Thymus (tissue), 14 donors: ENCODE measurements at places on chromosomes 16 and 17.
A peak's percentile ranks its signal among the peaks of the same experiment; 100 is the strongest.

- no peak overlapping the region for H3K27ac ChIP-seq
- no peaks in the 10 kb centered on the region for H3K27me3 ChIP-seq
- H3K4me3 ChIP-seq: no peak overlapping the region
- no peak for DNase-seq
These were observed 51.4 kb upstream of the ARHGAP44 start for GRCh38 chr17:12737740-12738469.

DNA sequence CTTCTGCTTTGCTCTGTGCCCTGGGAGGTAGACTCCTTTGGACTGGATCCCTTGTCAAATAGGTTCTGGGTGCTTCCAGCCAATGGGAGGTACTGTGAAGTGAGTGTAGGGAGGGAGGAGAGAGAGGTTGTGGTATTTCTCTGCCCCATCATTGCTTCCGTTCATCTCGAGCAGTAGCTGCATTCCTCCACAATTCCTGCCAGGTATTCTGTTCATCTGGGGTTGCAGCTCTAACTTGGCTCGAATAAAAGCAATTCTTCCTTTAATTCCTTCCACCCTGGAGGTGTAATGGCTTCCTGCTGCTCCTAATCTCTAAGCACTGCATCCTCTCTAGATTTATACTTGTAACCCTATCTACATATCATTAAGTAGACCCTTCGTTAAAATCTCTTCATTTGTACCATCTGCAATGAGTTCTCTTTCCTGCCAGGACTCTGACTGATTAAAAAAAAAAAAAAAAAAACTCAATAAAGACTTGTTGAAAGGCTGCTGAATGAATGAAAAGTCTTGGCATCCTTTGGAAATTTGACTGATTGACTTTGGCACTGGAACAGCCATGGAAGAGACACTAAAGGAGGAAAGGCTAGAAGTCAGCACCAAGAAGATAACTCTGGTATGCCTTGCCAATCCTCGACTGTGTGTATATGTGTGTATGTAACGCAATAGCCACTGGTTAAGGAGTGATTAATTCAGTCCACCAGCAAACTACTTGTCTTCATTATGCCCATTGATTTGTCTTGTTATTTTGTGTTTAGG lies 616.9 kb upstream of the SOX9 start:
- H3K27ac ChIP-seq: no peak overlapping the region
- DNase-seq: no peak
- no peaks in the 10 kb centered on the region for H3K4me1 ChIP-seq
- no peak overlapping the region for H3K4me3 ChIP-seq
- H3K27me3 ChIP-seq: no peaks in the 10 kb centered on the region
- no peaks in the 10 kb centered on the region for H3K36me3 ChIP-seq

DNA sequence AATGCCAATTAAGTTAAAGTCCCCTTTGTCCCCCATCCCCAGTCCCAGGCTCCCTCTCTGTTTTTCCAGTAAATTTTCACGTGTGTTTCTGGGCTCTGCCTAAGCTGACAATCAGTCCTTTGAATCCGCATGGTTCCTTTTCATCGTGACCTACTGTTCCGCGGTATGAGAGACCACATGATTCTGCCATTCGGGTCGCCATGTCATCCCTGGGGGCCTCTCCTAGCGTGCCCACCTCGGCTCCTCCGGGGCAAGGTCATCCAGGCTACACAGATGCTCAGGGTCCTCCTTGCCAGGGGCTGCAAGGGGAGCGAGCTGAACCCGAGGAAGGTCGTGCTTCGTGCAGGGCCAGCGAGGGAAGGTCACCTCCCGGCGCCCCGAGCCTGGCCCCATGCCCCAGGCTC lies 157.6 kb downstream of the RAB11FIP4 start:
- H3K27me3 ChIP-seq: no peaks in the 10 kb centered on the region
- H3K4me3 ChIP-seq: peak overlapping the region; percentile 79
- H3K36me3 ChIP-seq: no peaks in the 10 kb centered on the region
- H3K4me1 ChIP-seq: peaks cover 5% of the 10 kb centered on the region
- H3K27ac ChIP-seq: peak overlapping the region; percentile 51
- DNase-seq: peak; percentile 30

DNA sequence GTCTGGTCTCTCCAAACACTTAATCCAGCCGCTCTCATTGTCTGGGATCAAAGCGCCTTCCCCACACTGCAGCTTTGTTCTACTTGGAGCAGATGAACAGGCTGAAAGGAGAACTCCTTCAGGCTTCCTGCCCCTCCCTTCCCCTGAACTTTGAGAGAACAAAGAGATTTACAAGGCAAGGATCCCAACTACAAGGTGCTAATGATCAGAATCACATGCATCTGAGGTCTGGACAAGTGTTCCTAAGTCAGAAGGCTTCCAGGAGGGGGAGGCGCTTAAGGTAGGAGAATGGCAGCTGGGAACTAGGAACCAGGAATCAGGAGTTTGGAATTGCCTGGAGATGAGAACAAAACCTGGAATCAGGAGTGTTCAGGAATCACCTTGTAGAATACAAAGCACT lies 606.3 kb upstream of the CDH11 start:
- no peak overlapping the region for H3K27ac ChIP-seq
- H3K4me3 ChIP-seq: no peak overlapping the region
- no peaks in the 10 kb centered on the region for H3K36me3 ChIP-seq
- DNase-seq: no peak

DNA sequence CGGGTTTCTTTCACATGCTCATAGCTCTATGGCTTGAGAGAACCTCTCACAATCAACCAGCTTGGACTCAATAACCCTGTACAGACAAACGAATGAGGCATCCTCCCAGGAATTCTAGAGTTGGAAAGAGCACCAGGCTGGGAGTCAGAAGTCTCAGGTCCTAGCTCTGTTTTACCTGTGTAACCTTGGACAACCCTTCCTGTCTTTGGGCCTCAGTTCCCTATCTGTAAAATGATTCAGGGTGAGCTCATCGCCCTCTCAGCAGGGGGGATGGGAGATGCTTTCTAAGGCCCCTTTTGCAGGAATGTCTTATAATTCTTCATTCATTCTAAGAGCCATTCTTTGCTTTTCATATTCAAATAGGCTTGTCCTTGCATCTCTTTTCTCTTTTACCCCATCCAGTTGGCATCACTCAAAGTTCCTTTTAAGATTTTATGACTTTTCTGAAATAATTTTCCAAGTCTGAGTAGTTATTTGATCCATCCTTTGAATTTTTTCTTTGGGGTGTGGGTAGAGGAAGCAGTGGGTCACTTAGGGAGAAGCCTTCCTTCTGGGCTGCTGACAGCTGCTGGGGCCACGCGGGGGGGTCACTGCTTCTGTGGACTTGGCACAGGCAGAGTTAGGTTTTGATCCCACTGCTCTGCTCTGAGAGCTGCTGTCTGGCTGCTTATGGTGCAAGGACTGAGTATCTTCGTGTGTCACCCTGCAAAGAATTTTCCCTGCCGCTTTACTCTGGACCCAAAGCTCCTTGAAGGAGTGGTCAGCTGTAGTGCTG lies 102.7 kb downstream of the UTP18 start:
- H3K36me3 ChIP-seq: no peaks in the 10 kb centered on the region
- no peaks in the 10 kb centered on the region for H3K4me1 ChIP-seq
- no peak overlapping the region for H3K4me3 ChIP-seq
- H3K27ac ChIP-seq: no peak overlapping the region
- no peaks in the 10 kb centered on the region for H3K27me3 ChIP-seq

GRCh38 chr17:80762076-80762475 lies 217.4 kb downstream of the RPTOR start:
- peaks cover 51% of the 10 kb centered on the region for H3K4me1 ChIP-seq
- H3K4me3 ChIP-seq: no peak overlapping the region
- H3K27me3 ChIP-seq: no peaks in the 10 kb centered on the region
- H3K27ac ChIP-seq: peak overlapping the region; percentile 78
- peaks cover 24% of the 10 kb centered on the region for H3K36me3 ChIP-seq

DNA sequence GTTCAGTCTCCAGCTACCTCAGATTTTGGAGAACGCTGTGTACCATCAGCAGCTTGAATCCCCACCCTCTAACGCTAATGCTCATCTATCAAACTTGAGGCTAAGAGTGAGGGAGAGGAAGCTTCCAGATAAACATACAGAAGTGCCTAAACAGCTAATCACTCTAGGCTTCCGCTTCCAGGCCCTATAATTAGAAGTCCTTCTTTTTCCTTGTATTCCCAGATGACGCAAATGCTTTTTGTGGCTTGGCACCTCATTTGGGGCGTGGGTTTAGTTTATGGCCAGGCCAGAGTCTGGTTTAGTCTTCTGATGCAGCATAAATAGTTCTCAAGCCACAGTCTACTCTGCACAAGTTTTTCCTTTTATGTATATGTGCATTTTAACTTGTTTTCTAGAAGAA lies 263.4 kb downstream of the BCAS3 start:
- H3K4me1 ChIP-seq: no peaks in the 10 kb centered on the region
- H3K36me3 ChIP-seq: no peaks in the 10 kb centered on the region
- no peak overlapping the region for H3K4me3 ChIP-seq
- H3K27me3 ChIP-seq: no peaks in the 10 kb centered on the region
- DNase-seq: no peak

GRCh38 chr16:83586461-83587200 lies 221.1 kb upstream of the HSBP1 start:
- H3K4me3 ChIP-seq: no peak overlapping the region
- no peaks in the 10 kb centered on the region for H3K36me3 ChIP-seq
- no peaks in the 10 kb centered on the region for H3K4me1 ChIP-seq
- H3K27me3 ChIP-seq: no peaks in the 10 kb centered on the region
- DNase-seq: no peak

- no peaks in the 10 kb centered on the region for H3K36me3 ChIP-seq
- no peak overlapping the region for H3K4me3 ChIP-seq
- no peak for DNase-seq
- H3K4me1 ChIP-seq: no peaks in the 10 kb centered on the region
- H3K27ac ChIP-seq: no peak overlapping the region
These were observed 37.0 kb upstream of the CDH1 start for GRCh38 chr16:68700120-68700519.

DNA sequence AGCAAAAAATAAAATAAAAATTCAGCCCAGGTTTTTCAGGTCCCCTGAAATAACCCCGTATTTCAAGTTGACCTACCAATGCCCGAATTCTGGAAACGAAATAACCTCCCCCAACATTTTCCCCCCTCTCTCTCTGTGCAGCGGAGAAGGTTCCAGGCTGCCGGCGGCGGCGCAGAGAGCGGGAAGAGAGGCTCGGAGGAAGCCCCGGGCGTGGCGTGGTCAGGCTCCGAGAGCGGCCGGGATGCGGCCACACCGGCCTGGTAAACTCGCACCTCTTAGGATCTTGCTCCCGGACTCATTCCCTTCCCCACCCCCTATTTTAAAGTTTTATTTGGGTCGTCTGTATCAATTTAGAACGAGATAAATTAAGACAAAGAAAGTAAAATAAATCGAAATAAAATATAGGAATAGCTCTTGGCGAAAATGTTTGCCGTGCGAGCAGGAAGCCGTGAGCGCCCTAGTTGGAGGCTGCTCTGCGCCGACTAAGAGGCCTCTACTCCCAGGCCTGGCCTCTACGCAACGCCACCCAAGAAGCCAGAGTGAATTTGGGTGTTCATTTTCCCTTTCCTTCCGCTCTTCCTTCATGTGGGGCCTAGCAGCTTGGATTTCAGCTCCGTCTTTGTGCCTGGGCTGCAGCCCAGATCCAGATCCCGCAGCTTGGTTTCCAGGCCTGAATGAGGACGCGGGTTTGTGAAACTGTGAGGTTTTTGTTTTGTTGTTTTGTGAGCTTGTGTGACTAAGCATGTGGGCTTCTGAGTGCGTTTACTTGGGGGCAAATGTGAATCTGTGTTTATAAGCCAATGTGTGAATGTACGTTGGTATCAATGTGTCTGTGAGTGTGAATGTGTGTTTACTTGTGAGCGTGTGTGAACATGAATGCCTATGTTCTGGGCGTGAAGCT lies 1.5 kb upstream of the HOXB6 start:
- no peak overlapping the region for H3K4me3 ChIP-seq
- no peak overlapping the region for H3K27ac ChIP-seq
- H3K4me1 ChIP-seq: peaks cover 17% of the 10 kb centered on the region
- no peak for DNase-seq
- H3K36me3 ChIP-seq: no peaks in the 10 kb centered on the region

- no peaks in the 10 kb centered on the region for H3K27me3 ChIP-seq
- H3K36me3 ChIP-seq: peaks cover 36% of the 10 kb centered on the region
- H3K4me1 ChIP-seq: peaks cover 16% of the 10 kb centered on the region
- no peak overlapping the region for H3K4me3 ChIP-seq
- no peak for DNase-seq
- H3K27ac ChIP-seq: no peak overlapping the region
These were observed 49.8 kb downstream of the MPRIP start for GRCh38 chr17:17091856-17092756.

DNA sequence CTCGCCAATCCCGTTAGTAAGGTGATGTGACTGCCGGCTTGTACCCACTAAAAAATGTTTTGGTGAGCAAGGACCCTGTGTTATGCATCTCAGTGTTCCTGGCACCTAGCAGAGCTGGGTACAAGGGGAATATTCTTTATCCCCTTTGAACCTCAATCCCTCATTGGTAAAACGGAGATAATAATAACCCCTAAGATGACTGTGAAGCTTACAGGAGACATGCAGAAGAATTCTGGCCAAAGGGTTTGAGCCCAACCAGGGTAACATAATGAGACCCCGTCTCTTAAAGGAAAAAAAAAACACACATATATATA lies 896 bp downstream of the GGA2 start:
- H3K36me3 ChIP-seq: no peaks in the 10 kb centered on the region
- H3K27ac ChIP-seq: peak overlapping the region; percentile 23
- H3K4me3 ChIP-seq: peak overlapping the region; percentile 81
- peaks cover 20% of the 10 kb centered on the region for H3K4me1 ChIP-seq
- DNase-seq: no peak

DNA sequence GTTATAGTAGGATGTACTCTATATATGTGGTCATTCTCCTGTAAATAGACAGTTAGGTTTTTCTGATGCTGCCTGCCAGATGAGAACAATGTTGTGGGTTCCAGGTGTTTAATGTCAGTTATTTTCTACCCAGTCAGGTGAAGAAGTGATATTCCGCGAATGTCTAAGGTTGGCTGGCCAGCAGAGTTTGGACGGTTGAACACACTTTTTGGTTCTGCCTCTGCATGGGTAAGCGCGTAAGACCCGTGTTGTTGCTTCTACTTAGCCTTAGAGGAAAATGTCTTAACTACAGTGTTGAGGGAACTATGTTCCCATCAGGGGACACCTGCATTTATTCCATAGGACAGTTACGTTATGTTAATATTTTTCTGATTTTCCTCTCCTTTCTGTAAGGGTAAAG lies 162.6 kb downstream of the MAP2K6 start:
- no peaks in the 10 kb centered on the region for H3K36me3 ChIP-seq
- no peak overlapping the region for H3K4me3 ChIP-seq
- H3K27me3 ChIP-seq: no peaks in the 10 kb centered on the region
- no peak for DNase-seq

- DNase-seq: no peak
- H3K36me3 ChIP-seq: peaks cover 4% of the 10 kb centered on the region
- H3K27ac ChIP-seq: no peak overlapping the region
- H3K27me3 ChIP-seq: peaks cover 21% of the 10 kb centered on the region
- H3K4me3 ChIP-seq: no peak overlapping the region
These were observed 5.5 kb downstream of the NATD1 start for GRCh38 chr17:21247552-21248258.

GRCh38 chr16:16982614-16983013 lies 488.1 kb downstream of the XYLT1 start:
- DNase-seq: no peak
- no peaks in the 10 kb centered on the region for H3K27me3 ChIP-seq
- H3K36me3 ChIP-seq: no peaks in the 10 kb centered on the region
- H3K4me3 ChIP-seq: no peak overlapping the region
- no peak overlapping the region for H3K27ac ChIP-seq
- no peaks in the 10 kb centered on the region for H3K4me1 ChIP-seq
